CD8-positive, alpha-beta memory T cell (primary cell): ENCODE measurements at places on chromosomes 6 and 20. TPM values are rescaled to one million over a fixed set of nuclear protein-coding genes. Genes with fewer than 3 reads are reported as not detected.

FABP7 gene
- total RNA-seq: not detected

COL9A3 gene
- total RNA-seq: not detected

MATN4 gene
- total RNA-seq: 0.22 TPM

TXNDC5 gene
- total RNA-seq: 77.9 TPM

KCNS1 gene
- total RNA-seq: 0.28 TPM

ANKRD6 gene
- 3.4 TPM for total RNA-seq

LIME1 gene
- 18.4 TPM for total RNA-seq

GRCh38 chr20:64050261-64051032 lies 1.0 kb upstream of the SOX18 start:
- peaks cover 29% of the 10 kb centered on the region for H3K27me3 ChIP-seq
- no peak overlapping the region for H3K4me3 ChIP-seq
- H3K36me3 ChIP-seq: no peaks in the 10 kb centered on the region
- no peak for DNase-seq

- H3K27ac ChIP-seq: no peak overlapping the region
- no peak overlapping the region for H3K4me3 ChIP-seq
Observed at GRCh38 chr6:36590237-36590636, 3.9 kb upstream of the SRSF3 start.

- H3K36me3 ChIP-seq: no peaks in the 10 kb centered on the region
- H3K4me1 ChIP-seq: no peaks in the 10 kb centered on the region
- no peak overlapping the region for H3K4me3 ChIP-seq
- DNase-seq: no peak
- no peak overlapping the region for H3K27ac ChIP-seq
Observed at GRCh38 chr6:8027965-8028651, 36.1 kb downstream of the BLOC1S5 start.

DNA sequence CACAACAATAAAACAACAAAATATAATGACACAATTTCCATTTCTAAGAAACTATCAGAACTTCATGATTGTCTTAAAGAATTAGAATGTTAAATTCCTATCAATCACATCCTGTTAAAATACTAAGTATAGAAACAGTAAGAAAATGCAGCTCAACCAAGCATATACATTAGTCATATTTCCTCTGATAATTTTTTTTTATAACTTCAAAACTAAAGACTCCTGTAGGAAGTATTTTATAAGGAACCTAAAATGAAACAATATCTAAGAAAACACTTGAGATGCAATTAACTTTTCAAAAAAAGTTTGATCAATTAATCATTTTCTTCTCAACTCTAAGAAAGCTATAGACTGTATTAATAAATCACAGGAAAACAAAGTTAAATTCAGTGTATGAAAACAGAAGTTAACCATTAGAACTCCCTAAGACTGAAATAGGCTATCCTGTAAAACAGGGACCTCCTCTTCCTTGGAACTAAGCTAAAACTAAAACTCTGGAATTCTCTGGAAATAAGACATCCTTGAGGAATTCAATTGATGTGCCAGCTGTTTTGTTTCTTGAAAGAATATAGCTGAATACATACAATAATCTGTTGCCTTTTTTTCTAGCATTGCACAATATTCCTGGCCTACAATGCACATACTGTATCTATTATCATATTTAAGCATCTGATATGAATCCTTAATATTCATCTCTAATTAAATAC lies 19.8 kb downstream of the FKBP5 start:
- no peaks in the 10 kb centered on the region for H3K36me3 ChIP-seq
- H3K4me1 ChIP-seq: peaks cover 74% of the 10 kb centered on the region
- H3K4me3 ChIP-seq: peak overlapping the region; percentile 33
- no peak for DNase-seq

DNA sequence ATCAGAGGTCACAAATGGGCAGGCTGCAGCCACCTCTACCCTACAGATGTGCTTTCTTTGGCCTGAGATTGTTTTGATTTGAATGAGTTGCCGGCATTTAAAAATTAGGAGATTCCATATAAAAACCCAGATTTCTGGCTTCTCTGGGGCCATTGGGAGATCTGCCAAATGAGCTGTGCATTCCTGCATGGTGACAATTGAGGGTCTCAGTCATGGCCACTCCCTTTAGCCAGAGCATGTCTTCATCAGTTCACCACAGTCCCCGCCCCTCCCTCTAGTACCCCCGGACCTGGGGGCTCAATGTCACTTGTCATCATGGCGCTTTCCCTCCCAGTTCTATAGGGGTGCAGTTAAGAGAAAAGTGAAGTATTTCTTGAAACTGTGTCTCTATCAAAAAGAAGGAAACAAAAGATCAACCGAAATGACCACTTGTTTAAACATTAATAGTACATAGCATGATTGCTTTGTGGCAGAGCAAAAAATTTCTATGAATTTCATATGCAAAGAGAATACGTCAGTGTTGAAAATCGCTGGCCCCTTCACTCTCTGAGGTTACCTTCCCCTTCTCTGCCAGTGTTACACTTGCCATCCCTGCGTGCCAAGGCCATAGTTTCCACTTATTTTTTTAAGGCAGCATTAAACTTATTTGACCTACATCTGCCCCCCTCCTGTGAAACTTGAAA lies 21.1 kb downstream of the EYA2 start:
- H3K4me3 ChIP-seq: no peak overlapping the region
- H3K27ac ChIP-seq: no peak overlapping the region
- H3K36me3 ChIP-seq: no peaks in the 10 kb centered on the region

- DNase-seq: no peak
- H3K4me3 ChIP-seq: no peak overlapping the region
- H3K27me3 ChIP-seq: no peaks in the 10 kb centered on the region
- no peak overlapping the region for H3K27ac ChIP-seq
Observed at GRCh38 chr20:38418509-38419204, 16.5 kb downstream of the SNHG17 start.

DNA sequence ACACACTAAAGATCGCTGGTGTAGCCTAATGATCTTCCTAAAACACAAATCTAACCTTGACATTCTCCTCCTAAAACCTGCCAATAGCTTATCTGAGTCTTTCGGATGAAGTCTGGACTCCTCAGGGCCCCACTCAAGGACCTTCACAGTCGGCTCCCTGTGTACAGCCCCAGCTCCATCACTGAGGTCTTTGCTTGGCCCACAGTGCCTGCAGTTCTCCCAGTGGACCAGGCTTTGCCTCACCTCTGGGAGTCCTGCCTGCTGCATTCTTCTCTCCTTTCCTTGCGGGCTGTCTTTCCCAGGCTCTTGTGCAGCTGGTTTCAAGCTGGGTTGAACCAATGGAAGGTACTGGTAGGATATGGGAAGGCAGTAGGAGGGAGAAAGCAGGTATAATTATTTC lies 122.6 kb upstream of the FERMT1 start:
- no peaks in the 10 kb centered on the region for H3K4me1 ChIP-seq
- H3K4me3 ChIP-seq: no peak overlapping the region
- DNase-seq: no peak
- no peak overlapping the region for H3K27ac ChIP-seq

GRCh38 chr6:114108119-114109002 lies 137.4 kb upstream of the HDAC2 start:
- H3K4me3 ChIP-seq: no peak overlapping the region
- no peak overlapping the region for H3K27ac ChIP-seq
- H3K36me3 ChIP-seq: no peaks in the 10 kb centered on the region
- H3K27me3 ChIP-seq: no peaks in the 10 kb centered on the region
- DNase-seq: no peak

- no peak overlapping the region for H3K27ac ChIP-seq
- no peaks in the 10 kb centered on the region for H3K27me3 ChIP-seq
- no peak for DNase-seq
- no peak overlapping the region for H3K4me3 ChIP-seq
- H3K36me3 ChIP-seq: no peaks in the 10 kb centered on the region
- no peaks in the 10 kb centered on the region for H3K4me1 ChIP-seq
Observed at GRCh38 chr6:83417880-83418663, 12.8 kb downstream of the ME1 start.

DNA sequence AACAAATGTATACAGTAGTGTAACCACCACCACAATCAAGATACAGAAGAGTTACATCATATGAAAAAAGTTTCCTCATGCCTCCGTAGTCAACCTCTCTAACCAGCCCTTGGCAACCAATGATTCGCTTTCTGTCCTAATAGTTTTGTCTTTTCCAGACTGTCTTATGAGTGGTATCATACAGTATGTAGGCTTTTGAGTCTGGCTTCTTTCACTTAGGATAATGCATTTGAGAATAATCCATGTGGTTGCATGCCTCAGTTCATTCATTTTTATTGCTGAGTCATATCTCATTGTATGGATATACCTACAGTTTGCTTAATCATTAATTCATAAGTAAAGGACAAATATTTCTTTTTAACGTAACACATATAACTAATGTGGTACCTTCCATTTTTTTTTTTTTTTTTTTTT lies 86.4 kb upstream of the RIPOR2 start:
- no peaks in the 10 kb centered on the region for H3K36me3 ChIP-seq
- DNase-seq: no peak
- peaks cover 30% of the 10 kb centered on the region for H3K4me1 ChIP-seq
- no peaks in the 10 kb centered on the region for H3K27me3 ChIP-seq
- H3K27ac ChIP-seq: no peak overlapping the region

GRCh38 chr20:58522666-58523065 lies 7.5 kb upstream of the APCDD1L start:
- H3K4me3 ChIP-seq: no peak overlapping the region
- H3K36me3 ChIP-seq: no peaks in the 10 kb centered on the region
- H3K27me3 ChIP-seq: no peaks in the 10 kb centered on the region
- no peak overlapping the region for H3K27ac ChIP-seq
- DNase-seq: no peak
